ENCODE measurements at places on chromosomes 4 and X. TPM values are rescaled to one million over a fixed set of nuclear protein-coding genes. Genes with fewer than 3 reads are reported as not detected.

- no peak for DNase-seq
- no peaks in the 10 kb centered on the region for H3K27me3 ChIP-seq
- H3K4me1 ChIP-seq = no peaks in the 10 kb centered on the region
- H3K27ac ChIP-seq = no peak overlapping the region
Measured at GRCh38 chrX:29890004-29890403, 325.4 kb upstream of the MAGEB2 start.

F8A3 gene
- total RNA-seq = 0.34 TPM

DNA sequence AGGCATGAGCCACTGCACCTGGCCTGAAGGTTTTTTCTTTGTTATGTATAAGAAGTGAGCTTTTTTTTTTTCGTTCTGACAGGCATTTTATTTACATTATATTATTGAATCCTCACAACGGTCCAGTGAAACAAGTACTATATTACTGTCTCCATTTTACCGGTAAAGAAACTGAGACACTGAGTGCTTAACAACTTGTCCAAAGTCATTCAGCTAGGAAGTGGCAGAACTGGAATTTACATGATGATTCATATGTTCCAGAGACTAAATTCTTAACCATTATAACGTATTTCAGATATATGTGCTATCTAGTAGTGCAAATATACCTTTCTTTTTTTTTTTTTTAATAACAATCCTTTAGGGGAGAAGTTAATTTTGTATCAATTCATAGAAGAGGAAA is 18.4 kb upstream of the SLC6A14 start:
- H3K36me3 ChIP-seq = no peaks in the 10 kb centered on the region
- no peaks in the 10 kb centered on the region for H3K4me1 ChIP-seq
- DNase-seq = no peak
- H3K4me3 ChIP-seq = no peak overlapping the region
- H3K27me3 ChIP-seq = no peaks in the 10 kb centered on the region

SATL1 gene
- total RNA-seq = not detected

- no peaks in the 10 kb centered on the region for H3K4me1 ChIP-seq
- no peak overlapping the region for H3K27ac ChIP-seq
- H3K4me3 ChIP-seq = no peak overlapping the region
- H3K27me3 ChIP-seq = no peaks in the 10 kb centered on the region
- H3K36me3 ChIP-seq = no peaks in the 10 kb centered on the region
Measured at GRCh38 chrX:99901091-99901490, 509.0 kb downstream of the PCDH19 start.

SETD7 gene
- total RNA-seq = 45.6 TPM

ARX gene
- 0.39 TPM for total RNA-seq

- H3K36me3 ChIP-seq = no peaks in the 10 kb centered on the region
- peak; percentile 93 for DNase-seq
- H3K4me3 ChIP-seq = peak overlapping the region; percentile 32
- peaks cover 12% of the 10 kb centered on the region for H3K4me1 ChIP-seq
- H3K27ac ChIP-seq = peak overlapping the region; percentile 71
Measured at GRCh38 chrX:40266490-40267333, 169.0 kb upstream of the BCOR start.

GRCh38 chr4:185122681-185123345 is 20.3 kb upstream of the SLC25A4 start:
- H3K36me3 ChIP-seq = no peaks in the 10 kb centered on the region
- H3K27ac ChIP-seq = no peak overlapping the region

- H3K4me1 ChIP-seq = no peaks in the 10 kb centered on the region
- no peak for DNase-seq
- no peaks in the 10 kb centered on the region for H3K36me3 ChIP-seq
- no peak overlapping the region for H3K4me3 ChIP-seq
- no peaks in the 10 kb centered on the region for H3K27me3 ChIP-seq
Measured at GRCh38 chr4:153748378-153748777, 11.4 kb downstream of the RNF175 start.

CACNA1F gene
- 2.1 TPM for total RNA-seq

DNA sequence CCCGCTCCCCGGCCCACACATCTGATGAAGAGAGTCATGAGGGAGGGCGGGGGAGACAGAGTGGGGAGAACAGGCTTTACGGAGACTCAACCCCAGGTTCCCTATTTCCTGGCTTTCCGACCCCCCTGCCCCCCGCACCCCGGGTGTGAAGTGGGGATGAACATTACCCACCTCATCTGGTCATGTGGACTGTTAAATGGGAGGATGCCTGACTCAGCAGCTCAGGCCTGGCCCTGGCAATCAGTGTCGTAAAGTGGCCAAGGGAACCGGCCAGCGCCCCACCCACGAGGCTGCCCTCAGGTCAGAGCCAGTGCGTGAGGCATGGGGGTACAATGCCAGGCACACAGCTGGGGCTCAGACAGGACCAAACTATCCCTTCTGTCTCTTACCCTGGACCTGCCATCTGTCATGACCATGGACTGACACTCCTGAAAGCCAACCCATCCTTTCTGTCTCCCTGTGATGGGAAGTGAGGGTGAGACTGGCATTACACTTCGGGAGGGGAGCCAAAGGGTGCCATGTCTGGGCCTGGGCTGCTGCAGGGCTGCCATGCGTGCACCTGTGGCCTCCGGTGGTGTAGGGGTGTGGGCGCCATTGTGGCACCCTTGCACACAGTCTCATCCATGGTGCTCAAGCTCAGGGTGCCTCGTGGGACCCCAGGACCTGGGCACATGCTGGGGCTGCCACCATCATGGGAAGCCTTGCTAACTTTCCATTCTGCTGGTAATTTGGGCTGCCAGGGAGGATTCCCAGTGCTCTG is 106.1 kb upstream of the PSAPL1 start:
- no peaks in the 10 kb centered on the region for H3K4me1 ChIP-seq
- no peak for DNase-seq
- H3K4me3 ChIP-seq = no peak overlapping the region
- no peaks in the 10 kb centered on the region for H3K36me3 ChIP-seq
- no peaks in the 10 kb centered on the region for H3K27me3 ChIP-seq
- H3K27ac ChIP-seq = no peak overlapping the region

VCX gene
- total RNA-seq = not detected

- no peaks in the 10 kb centered on the region for H3K4me1 ChIP-seq
- H3K36me3 ChIP-seq = no peaks in the 10 kb centered on the region
- no peak overlapping the region for H3K4me3 ChIP-seq
- no peaks in the 10 kb centered on the region for H3K27me3 ChIP-seq
Measured at GRCh38 chr4:164935363-164935762, 42.1 kb downstream of the TRIM61 start.

PLS3 gene
- 199 TPM for total RNA-seq

GRCh38 chr4:108777388-108777787 is 14.5 kb upstream of the ETNPPL start:
- no peaks in the 10 kb centered on the region for H3K4me1 ChIP-seq
- no peaks in the 10 kb centered on the region for H3K36me3 ChIP-seq
- H3K27ac ChIP-seq = no peak overlapping the region
- DNase-seq = no peak
- no peaks in the 10 kb centered on the region for H3K27me3 ChIP-seq

IL21 gene
- not detected for total RNA-seq

DNA sequence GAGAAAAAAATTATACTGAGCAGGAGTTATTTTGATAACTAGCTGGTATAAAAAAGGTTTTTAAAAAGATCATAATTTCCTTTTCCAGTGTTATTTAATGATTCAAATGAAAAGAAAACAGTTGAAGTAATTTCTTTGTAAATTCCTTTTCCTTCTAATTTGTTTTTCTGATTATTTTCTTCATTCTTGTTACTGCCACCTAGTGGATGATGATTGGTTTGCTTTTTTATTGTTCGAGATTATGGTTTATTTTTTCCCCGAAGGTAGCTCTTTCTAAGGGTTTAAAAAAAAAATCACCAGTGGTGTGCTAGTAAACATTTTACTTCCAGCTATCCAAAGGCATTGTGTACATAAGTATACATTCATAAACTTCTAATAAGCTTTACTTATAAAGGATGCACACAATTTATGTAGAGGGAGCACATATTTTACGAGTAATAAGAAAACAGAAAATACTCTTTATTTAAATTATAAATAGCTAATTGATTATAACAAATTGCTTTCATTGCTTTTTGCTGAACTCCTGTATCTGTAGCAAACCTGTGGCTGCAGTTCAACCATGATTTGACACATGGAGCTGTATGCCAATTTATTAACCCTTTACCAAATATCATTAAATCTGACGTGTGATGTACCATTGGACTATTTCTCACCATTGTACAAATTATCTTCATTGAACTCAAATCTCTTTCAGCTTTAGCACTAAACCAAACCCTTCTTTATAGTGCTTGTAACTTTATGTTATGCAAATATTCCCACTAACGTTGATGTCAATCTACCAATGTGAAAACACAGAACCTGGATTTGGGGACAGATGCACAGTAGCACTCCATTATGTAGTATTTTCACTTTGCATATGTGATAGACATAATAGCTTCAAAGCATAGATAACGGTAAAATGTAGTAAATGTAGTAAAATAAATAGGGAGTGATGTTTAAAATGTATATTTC is 97.8 kb upstream of the ANK2 start:
- H3K36me3 ChIP-seq = no peaks in the 10 kb centered on the region
- no peaks in the 10 kb centered on the region for H3K4me1 ChIP-seq
- DNase-seq = no peak
- no peak overlapping the region for H3K27ac ChIP-seq
- no peaks in the 10 kb centered on the region for H3K27me3 ChIP-seq

DNA sequence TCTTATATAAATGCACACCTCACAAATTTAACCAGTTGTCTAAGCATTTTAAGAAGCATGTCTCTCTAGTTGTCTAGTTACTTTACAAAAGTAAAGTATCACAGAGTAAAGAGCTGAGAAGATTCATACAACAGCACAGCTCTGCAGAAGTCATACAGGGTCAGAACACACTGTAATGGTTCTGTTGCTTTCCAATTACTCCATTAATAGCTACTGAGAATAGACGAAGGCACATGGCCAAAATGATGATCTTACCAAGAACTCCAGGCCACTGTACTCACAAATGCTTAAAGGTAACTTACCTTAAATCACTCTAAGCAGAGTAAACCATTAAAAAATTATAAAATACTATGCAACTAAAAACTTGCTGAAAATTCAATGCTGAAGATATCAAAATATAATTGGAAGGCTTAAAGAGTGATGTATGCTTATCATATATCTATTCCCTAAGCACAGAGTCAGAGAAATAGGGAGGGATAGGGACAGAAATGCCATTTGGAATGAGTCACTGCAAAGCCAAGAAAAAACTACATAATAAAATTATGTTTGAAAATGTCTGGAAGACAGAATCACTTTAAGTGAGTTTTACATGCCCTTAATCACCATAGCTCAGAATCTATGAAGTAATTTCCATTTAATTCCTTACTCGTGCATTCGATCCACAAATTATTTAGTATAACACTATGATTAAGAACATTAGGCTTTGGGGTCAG is 71.0 kb downstream of the DDX60L start:
- H3K27me3 ChIP-seq = no peaks in the 10 kb centered on the region
- no peak overlapping the region for H3K4me3 ChIP-seq
- DNase-seq = no peak

SH3D19 gene
- 91.2 TPM for total RNA-seq

- peaks cover 3% of the 10 kb centered on the region for H3K4me1 ChIP-seq
- no peaks in the 10 kb centered on the region for H3K27me3 ChIP-seq
- H3K4me3 ChIP-seq = no peak overlapping the region
- no peaks in the 10 kb centered on the region for H3K36me3 ChIP-seq
- no peak overlapping the region for H3K27ac ChIP-seq
- no peak for DNase-seq
Measured at GRCh38 chr4:55304303-55304702, 41.7 kb upstream of the SRD5A3 start.

HSFX1 gene
- total RNA-seq = not detected
